Uterine smooth muscle cell (primary cell): ENCODE measurements at places on chromosomes 16 and 17. TPM values are rescaled to one million over a fixed set of nuclear protein-coding genes. Genes with fewer than 3 reads are reported as not detected.

ARL6IP1 gene
- total RNA-seq = 412 and 762 TPM in 2 replicates

PPP1R27 gene
- not detected in 2 replicates for total RNA-seq

TEKT5 gene
- total RNA-seq = not detected in 2 replicates

KRT16 gene
- total RNA-seq = 0.12 and 0.22 TPM in 2 replicates

HAGHL gene
- total RNA-seq = 21.7 and 29.0 TPM in 2 replicates

SCARF1 gene
- total RNA-seq = 0.25 and 0.44 TPM in 2 replicates

CD300LF gene
- not detected in 2 replicates for total RNA-seq

PITPNM3 gene
- 0.37 and 0.55 TPM in 2 replicates for total RNA-seq
